ENCODE measurements at places on chromosomes 12 and 14.

DNA sequence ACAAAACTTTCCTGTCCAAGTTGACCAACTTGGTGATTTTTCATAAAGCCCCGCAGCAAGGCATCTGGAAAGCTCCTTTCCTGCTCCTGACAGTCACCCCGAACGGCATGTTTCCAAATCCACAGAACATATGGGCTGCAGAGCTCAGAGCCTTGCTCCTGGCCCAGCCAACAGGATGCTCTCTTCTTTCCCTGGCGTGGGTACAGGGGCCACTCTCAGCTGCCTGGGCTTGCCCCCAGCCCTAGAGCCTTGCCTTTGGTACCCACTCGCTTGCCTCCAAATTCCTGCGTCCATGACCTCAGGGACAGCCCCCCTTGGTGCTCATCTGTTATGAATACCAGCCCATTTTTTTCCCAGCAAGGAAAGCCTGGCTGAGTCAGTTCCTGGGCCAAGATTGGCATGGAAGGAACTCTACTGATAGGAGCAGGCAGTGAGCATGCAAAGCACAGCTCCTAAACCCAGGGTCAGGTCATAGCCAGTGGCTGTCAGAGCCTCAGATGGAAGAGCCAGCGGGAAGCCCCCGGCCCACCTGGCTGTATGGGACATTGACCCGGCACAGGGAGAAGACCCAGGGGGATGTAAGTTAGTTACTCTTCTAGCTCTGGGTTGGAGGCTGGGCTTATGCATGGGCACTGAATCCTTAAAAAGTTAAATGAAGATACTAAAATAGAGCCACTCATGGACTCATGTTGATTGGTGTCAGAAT, 105.3 kb upstream of the RTL1 start:
- no peak for DNase-seq

- peak; percentile 24 for DNase-seq
These were observed 17.1 kb downstream of the SLC11A2 start for GRCh38 chr12:51009056-51009440.

GRCh38 chr12:116143909-116144308, 133.6 kb downstream of the MED13L start:
- DNase-seq, result no peak

DNA sequence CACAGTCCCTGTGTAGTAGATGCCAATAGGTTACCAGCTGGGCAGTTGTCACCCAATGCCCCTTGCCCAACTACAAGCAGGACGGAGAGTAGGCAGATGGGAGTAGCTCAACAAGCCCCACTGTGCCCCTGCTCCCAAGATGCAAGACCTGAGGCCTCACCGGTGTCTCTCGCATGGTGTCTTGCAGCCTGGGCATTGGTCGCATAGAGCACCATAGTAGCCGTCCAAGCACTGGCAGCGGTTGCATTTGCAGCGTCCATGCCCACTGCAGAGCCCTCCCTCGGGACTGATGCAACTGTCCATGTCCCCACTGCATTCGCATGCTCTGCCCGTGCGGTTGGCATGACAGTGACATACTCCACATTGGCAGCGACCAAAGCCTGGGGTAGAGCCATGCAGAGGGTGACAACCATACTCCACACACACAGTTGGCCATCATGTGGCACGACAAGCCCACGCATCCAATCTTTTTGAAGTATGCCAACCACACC, 11.9 kb upstream of the CSAD start:
- DNase-seq, result no peak

GRCh38 chr12:33876618-33877017, 145.7 kb upstream of the ALG10 start:
- no peak for DNase-seq

DNA sequence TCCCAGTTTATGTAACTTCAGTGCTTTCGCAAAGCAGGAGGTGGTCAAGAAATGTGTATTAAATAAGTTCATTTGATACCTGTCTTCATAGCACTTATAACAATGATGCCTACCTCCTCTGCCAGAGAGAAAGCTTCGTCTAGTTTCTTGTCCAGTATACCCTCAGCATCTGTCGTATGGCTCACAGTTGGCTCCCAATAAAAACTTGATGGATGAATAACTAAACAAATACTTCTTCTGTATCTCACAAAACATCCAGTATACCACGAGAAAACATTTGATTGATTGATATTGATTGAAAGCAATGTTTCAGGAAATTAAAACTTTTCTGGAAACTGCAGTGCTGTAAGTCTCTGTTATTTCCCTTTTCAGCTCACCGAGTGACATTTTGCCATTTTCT, 26.9 kb upstream of the PTGDR start:
- DNase-seq, result no peak

- no peak for DNase-seq
These were observed 4.6 kb downstream of the AQP2 start for GRCh38 chr12:49954863-49955830.

DNA sequence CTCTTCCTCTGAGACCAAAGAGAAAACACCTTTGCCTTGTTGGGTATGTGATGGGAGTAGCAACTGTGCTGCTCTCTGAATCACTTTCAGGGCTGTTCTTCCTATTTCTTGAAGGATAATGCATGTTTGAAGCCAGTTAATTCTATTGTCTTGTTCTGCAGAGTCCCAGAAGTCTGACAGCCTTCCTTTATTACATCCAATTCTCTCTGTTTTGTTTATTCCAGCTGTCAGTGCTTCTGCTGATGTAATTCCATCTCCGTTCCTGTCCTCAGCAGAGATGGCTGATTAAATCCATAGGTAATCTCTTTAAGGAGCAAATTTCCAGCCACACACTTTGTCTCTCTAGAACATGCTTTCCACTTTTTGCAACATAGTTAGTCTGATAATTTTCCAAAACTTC, 59.7 kb downstream of the MGAT4C start:
- DNase-seq, result no peak

DNA sequence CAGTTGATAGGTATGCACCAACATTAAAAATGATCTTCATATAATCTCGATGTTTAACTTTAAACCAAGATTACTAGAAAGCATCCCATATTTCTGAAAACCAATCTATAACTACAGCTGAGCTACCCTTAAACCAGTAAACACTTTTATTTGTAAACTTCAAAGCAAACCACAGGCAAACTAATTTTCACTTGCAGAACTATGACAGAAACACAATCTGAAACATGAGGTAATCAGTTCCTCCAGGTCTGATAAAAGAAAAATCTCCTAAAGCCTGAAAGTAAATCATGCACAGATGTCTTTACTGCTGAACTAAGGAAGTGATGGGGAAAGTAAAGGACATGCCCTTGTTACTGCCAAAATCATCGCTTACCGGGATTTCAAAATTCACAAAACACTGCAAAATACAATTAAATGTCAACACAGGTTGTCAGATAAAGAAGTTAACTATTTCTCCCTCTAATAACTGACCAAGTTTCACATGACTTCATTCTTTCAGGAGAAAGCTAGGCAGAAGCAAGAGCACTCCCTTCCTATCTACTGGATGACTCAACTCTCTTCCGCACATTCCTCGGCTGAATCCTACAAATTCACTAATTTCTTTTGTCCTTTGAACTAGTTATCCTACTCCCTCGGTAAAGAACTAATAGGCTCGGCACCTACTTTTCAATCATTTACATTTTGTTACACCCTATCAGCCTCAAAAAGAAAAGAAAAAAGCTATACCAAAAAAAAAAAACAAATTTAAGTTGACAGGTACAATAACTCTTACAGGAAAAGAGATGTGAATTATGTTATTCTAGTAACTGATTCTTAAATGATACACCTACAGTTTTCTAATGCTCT, 1.4 kb downstream of the EEA1 start:
- no peak for DNase-seq

DNA sequence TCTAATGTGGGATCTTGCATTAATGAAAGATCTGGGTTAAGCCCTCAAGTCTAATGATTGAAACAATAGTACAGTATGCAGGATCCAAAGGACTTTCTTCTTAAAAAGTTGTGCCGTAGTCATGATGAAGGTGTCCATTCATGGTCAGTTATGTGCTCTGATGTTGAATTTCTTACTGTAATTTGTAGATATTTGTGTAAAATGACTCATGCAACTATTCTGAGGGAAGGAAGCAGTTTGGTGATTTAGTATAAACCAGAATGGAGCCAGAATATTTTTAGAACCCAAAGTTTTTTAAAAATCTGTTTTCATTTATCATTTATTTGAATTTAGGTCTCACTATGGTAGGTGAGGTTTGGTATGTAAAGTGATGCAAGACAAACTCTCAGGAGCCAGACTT, 151.2 kb downstream of the AKAP6 start:
- DNase-seq, result no peak

DNA sequence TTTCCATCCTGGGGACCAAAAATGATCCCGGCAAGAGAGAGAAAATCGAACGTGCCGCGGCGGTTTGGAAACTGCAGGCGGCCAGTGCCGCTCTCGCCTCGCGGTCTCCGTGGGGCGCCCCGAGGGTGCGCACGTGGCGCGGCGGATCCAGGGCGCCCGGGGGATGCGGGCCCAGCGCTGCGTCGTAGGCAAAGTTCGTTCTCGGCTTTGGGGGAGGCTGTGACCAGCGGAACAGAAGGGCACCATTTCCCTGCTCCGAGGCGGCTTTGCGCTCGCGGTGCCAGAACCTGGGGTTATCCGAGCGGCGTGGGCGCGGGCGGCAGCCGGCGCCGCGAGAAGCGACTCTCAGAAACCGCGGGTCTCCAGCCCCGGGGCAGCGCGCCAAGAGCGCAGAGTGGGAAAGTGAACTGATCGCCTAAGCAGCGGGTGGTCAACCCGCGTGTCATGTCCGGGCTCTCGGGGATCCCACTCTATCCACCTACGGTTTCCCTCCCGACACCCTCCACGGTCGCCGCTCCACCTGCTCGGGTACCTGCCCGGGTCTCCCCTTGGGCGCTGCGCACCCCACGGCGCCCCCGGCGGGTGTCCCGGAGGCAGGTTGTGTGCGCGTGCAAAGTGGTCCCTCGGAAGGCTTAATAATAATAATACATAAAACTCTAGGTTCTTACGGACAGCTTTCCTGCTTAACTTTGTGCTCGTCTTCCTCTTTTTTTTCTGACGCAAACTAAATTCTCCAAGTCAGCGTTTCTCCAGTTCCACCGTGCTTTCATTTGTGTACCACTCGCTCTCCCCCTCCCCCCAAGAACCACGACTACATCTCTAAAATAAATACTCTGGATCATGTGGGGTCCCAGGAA, 1.2 kb downstream of the ESRRB start:
- DNase-seq, result no peak

- DNase-seq, result no peak
These were observed 32.0 kb upstream of the SPPL3 start for GRCh38 chr12:120936197-120936596.

DNA sequence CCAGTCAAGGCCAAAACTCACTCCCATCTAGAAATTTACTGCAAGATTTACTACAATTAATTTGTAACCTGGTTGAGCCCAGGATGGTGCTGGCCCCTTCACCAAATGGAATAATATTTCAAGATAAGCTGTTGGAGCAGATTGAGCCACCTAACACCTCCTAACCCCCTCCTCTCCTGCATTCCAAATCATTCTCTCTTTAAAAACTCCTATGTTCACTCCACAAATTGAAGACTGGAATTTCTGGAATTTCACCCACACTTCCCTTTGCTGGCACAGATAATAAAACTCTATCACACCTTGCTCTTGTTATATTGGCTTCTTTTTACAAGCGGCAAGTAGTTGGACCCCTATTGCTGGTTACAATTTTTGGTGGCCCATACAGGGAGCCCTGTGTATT, 41.7 kb downstream of the MIS18BP1 start:
- no peak for DNase-seq
